ENCODE measurements at places on chromosomes 13 and 19.

DNA sequence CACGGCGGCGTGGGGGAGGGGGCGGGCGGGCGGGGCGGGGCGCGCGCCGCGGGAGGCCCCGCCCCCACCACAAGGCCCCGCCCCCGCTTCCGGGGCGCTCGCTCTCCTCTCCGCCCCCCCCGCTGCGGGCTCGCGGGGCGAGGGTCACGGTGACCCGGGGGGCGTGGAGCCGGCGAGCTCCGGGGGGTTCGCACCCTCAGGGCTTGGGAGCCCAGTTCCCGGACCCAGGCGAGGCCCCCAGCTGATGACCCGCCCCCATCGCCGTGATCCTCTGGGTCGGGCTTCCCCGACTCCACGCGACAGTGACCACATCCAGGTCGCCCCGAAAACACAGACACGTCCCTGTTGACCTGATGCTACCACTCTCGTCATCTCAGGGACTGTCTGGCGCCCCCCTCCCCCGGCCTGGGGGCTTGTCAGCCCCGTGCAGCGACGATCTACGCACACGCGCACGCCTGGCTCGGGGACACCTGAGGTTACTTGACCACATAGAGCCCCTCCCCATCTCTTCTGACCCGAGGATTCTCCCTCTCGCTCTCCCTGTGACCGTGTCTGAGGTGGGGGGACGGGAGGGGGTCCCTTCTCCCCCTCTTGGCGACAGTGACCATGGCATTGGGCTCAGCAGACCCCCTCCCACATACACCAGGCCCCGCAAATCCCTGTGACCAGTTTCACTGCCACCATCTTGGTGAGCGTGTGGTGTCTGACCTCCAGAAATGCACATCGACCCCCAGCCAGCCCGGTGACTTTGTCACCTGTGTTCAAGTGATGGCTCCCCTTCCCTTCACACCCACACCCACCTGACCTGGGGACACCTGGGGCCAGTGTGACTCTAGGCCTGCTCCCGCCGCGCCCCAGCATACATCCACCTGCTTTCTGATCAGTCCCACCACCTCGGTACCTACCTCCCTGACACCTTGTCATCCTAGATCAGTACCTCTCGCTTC is 670 bp downstream of the MAP2K7 start:
- peak; percentile 82 for DNase-seq

DNA sequence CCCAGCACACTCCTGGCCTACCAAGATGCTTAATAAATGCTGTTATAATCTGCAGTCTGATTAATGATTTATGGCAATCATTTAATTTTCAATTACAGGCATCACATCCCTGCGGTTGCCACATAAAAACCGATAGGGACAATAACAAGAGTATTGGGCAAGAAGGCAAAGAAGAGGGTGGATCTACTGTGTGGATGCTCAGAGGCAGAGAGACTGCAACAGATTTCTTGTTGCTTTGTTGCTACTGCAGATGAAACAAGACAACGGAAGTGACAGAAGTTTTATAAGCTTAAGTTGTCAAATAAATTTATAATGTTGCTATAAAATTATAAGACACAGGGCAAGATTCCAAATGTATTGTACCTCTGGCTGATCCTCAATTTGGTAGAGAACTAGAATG is 154.8 kb downstream of the ABCC4 start:
- no peak for DNase-seq

GRCh38 chr13:75738841-75739240 is 102.7 kb downstream of the LMO7 start:
- no peak for DNase-seq

- no peak for DNase-seq
Measured at GRCh38 chr19:51652266-51652665, 5.6 kb upstream of the SIGLEC14 start.

- no peak for DNase-seq
Measured at GRCh38 chr13:79307433-79307861, 98.6 kb downstream of the RBM26 start.

- no peak for DNase-seq
Measured at GRCh38 chr13:102839462-102839861, 6.4 kb upstream of the ERCC5 start.

DNA sequence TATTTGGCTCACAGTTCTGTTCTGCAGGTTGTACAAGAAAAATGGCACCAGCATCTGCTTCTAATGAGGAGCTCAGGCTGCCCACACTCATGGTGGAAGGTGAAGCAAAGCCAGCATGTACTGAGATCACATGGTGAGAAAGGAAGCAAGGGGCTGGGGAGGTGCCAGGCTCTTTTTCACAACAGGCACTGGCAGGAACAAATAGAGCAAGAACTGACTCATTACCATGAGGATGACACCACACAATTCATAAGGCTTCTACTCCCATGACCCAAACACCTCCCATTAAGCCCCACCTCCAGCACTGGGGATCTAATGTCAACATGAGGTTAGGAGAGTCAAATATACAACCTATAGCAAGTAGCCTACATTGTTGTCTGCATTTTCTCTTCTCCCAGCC is 522.6 kb downstream of the RFC3 start:
- DNase-seq = no peak

DNA sequence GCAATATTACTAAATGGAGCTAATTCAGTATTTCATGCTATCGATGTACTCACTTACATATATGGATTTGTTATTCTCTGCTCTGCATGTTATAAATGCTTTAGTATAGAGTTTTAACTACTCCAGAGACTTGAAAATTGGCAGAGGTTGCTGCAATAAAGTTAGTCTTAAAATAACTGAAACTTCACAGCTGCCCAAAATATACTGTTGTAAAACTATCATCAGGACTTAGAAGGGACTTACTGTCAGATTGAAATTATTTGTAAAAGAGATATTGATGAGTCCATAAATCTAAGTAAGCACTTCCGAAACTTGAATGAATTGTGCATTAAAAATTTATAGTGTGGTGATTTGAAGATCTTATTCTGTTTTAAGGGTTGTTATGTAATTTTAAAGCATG is 1178.2 kb upstream of the PCDH20 start:
- no peak for DNase-seq

GRCh38 chr13:96540670-96541069 is 450.8 kb downstream of the HS6ST3 start:
- no peak for DNase-seq

- DNase-seq = no peak
Measured at GRCh38 chr19:1747285-1748114, 5.8 kb upstream of the ONECUT3 start.

- DNase-seq = no peak
Measured at GRCh38 chr19:1450735-1451731, 1.1 kb downstream of the APC2 start.

DNA sequence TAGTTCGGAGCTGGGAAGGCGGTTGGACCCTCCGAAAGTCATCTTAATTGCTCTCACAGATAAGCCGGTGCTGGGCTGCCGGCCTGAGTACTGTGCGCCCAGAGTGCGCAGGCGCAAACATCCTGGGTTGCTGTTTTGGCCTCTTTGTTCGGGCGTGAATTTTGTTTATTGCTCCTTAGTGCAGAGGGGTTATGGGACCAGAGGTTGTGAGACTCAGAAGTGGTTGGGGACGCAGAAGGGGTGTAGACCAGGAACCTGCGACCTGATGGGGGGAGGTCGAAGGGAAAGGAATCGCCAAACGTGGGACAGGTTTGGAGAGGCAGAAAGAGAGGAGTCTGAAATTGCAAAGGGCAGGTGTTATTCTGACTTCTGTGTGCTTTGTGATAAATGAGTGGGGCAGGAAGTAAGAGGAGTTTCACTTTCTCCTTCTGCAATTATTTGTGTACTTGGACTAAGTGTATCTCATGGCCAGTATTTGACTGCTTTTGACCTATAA is 607 bp upstream of the ZNF566 start:
- peak; percentile 74 for DNase-seq

DNA sequence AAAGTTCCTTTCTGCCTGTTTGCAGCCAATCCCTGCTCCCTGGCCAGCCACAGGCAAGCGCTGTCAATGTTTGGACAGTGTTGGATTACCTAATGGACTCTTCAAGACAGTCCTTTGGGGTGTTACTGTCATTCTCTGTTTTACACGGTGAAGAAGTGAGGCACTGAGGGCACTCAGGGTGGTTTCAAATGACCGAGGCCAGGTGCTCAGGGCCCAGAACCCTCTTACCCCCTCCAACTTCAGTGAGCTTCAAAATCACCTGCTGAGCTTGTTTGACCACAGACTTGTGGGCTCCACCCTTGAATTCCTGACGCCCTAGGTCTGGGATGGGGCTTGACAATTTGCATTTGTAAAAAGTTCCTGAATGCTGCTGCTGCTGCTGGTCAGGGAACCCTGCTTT is 97.9 kb downstream of the GGACT start:
- DNase-seq = no peak
